ENCODE measurements at places on chromosomes 12 and 14.

DNA sequence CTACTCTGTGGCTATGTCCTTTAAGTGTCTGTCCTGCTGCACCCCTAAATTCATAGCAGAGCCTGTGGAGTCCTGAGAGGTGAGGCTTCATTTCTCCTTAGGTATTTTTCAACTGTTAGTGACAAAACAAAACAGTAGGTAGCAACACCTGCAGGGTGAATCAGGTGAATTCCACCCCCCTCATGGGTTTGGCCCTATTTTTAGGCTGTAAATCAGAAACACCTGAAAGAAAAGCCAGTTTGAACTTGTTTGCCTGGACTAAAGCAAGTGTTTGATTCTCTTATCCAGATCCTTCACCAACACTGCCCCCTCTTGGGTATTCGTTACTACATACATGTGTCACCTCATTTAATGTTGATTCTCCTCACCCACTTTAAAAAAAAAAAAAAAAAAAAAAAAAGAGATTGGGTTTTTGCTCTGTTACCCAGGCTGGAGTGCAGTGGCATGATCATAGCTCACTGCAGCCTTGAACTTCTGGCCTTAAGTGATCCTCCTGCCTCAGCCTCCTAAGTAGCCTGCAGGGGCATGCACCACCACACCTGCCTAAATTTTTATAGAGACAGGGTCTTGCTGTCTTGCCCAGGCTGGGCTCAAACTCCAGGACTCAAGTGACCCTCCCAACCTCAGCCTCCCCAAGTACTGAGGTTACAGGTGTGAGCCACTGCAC is 10.3 kb downstream of the TBPL2 start:
- DNase-seq, result peak; percentile 70

- DNase-seq, result no peak
Measured at GRCh38 chr12:93094988-93095737, 166.1 kb upstream of the EEA1 start.

DNA sequence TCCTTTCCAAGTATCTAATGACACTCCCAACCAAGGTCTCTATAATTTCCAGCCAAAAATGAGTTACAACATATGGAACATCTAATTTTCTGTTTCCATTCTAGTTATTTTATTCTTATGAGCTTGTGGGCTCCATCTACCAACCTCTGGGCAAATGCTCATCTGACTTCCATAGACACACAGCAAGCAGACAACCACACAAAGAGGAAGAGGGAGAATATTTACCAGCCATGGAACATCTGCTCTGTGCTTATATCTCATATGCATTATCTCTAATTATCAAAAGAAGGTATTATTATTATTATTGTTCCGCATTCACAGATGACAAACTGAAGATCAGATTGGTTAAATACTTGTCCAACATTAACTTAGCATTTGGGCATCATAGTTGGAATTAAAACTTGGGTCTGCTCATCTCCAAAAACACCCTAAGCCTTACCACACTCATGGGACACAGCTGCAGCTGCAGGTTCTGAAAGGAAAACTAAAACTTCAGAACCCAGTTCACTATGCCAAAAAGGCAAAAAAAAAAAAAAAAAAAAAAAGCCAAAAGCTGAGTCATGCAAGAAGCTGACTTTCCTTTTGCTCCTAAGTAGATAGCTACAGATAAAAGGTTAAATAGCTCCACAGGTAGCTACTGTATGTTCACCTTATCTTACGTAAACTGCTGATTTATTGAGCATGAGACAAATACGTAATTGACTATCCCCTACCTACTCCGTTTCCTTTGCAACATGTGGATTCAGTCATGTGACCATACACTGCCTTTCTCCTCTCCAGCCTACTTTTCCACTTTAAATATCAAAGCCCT is 23.6 kb upstream of the TCL1B start:
- no peak for DNase-seq

- peak; percentile 3 for DNase-seq
Measured at GRCh38 chr14:46490238-46490685, 161.3 kb downstream of the RPL10L start.
